Head of caudate nucleus (tissue), 42 donors: ENCODE measurements at places on chromosomes 16 and 17.

GRCh38 chr17:740240-741017 is 8.0 kb downstream of the TLCD3A start:
- peak; percentile 41 for DNase-seq

GRCh38 chr17:17701658-17702057 is 20.4 kb downstream of the RAI1 start:
- no peak for DNase-seq

DNA sequence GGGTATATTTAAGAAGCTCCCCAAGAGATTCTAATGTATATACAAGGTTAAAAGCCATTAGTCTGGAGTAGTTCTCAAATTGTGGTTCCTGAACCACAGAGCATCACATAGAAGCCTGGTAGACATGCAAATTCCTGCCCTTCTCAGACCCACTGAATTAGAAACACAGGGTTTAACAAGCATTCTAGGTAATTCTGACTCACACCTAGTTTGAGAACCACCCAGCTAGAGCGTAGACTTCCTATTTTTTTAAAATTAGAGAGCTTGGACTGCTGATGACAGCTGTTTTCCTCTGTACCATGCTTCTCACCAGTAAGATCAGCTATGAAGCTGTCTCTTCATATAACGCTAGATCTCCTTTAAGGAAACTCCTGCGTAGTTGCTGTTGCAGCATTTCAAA is 50.6 kb downstream of the HS3ST3B1 start:
- no peak for DNase-seq

GRCh38 chr16:82357237-82357636 is 187.2 kb upstream of the MPHOSPH6 start:
- DNase-seq: no peak

GRCh38 chr16:84312783-84313382 is 18.2 kb downstream of the WFDC1 start:
- peak; percentile 62 for DNase-seq

DNA sequence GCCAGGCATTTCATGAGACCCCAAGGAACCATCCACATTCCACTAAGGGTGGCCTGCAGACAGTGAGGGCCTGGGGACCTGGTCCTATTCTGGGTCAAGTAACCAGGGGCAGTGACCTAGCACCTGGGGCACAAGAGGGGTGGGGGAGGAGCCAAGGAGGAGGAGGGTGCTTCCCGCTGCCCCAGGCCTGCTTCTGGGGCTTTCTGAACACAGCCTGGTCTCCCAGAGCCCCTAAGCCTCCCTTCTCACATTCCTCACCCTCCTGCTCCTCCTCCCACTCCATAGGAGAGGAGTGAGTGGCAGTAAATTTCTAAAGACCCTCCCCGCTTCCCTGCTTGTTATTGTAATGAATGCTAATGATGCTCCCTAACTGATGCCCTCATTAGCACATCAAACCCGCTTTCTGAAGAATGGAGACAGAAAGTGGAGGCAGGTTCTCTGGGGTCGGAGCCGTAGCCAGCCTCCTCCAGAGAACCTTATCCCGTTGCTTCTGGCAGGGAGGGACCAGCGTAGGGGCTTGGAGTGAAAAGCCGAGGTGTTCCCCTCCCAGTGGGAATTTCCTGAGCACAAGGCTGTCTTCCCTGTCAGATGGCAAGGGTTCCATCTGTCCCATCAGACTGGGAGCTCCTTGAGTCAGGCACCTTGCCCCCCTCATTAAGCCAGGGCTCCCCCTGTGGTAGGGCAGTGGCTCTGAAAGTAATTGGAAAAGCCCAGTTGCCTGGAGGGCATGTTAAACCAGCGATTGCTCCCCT is 3.7 kb upstream of the SRCIN1 start:
- no peak for DNase-seq

GRCh38 chr16:20319406-20319805 is 7.9 kb downstream of the GP2 start:
- no peak for DNase-seq

DNA sequence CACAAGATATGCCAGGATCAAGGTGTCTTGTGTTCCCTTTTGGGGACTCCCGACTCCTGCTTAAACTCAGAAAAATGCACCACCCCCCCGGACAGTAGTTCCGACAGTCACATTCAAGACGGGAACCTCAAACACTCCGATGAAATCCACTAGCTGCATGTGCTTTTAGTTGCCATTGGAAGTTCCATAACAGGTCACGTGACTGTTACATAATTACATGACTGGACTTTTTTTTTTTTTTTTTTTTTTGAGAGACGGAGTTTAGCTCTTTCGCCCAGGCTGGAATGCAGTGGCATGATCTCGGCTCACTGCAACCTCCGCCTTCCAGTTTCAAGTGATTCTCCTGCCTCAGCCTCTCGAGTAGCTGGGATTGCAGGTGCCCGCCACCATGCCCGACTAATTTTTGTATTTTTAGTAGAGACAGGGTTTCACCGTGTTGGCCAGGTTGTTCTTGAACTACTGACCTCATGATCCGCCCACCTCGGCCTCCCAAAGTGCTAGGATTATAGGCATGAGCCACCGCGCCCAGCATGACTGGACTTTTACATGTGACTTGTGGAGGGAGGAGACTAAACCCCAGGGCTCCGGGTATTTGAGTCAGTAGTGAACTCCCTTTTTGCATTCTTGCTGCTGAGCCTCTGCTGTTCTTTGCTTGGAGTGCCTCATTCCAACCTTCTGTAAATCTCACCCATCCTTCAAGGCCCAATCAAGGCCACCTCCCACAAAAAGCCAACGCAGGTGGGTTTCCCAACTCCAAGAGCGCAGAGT is 1.6 kb downstream of the SIRT7 start:
- no peak for DNase-seq

- DNase-seq: no peak
These were observed 7.1 kb downstream of the ASPA start for GRCh38 chr17:3482852-3483251.

DNA sequence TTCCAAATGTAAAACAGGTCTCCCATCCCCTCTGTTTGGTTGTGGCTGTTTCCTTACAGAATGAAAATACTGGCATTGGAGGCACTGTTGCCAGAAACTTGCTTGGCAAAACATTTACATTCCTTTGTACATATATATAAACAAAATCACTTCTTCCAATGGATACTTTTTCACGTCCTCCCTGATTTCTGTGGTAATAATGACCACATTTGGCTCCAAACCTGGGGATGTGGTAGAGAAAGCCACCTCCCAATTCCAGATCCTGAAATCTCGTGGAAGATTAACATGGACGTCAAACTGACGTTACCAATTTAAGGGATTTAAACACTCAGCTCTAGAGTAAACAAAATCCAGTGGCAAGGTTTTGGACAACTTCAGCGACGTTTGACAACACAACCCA is 370.8 kb upstream of the ZFHX3 start:
- DNase-seq: no peak

GRCh38 chr17:56635641-56636040 is 42.1 kb downstream of the NOG start:
- DNase-seq: no peak

DNA sequence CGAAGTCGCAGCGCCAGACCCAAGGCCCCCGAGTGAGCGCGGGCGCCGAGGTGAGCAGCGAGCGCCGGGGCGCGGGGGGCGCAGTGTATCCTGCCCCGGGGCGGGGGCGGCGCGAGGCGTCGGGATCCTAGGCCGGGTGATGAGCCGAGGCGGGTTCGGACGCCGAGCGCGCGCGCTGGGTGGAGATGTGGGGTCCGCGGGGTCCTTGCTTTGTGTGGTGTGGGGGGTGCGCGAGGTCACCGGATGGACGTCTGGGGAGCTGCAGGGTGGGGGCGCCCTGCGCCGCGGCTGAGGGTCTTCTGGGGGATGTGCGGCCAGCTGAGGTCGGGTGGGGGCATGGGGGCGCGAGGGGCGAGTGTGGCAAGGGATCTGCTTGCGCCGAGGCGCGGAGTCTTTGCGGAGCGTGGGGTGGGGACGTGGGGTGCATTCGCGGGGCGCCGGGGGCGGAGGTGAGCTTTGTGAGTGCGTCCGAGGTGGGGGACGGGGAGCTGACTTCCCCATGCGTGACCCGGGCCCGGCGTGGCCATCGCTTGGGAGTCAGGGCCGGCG is 560 bp downstream of the RAI1 start:
- DNase-seq: peak; percentile 64

- no peak for DNase-seq
These were observed 25.7 kb upstream of the SUPT4H1 start for GRCh38 chr17:58377661-58378060.

DNA sequence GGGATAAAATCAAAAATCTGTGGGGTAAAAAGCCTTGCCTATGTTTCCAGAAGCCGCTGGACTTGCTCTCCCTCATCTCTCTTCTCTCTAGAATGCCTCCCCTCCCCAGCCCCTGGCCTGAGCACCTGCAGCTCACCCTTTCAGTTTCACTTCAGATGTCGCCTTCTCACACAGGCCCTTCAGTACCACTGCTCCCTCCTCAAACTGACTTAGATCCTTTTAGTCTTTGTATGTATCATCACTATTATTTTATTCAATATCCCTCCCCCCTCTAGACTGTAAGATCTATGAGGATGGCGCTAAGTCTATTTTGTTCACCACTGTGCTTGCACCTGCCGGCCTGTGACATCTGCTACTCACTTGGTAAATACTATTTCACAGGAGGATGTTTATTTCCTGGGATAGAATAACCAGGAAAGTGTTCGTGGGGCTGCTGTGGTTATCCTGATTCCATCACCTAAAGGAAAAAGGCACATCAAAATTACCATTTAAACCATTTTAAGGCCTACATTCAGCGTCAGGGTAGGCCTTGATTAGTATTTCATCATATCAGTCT is 122.3 kb downstream of the MRTFB start:
- no peak for DNase-seq

GRCh38 chr16:49837688-49838410 is 18.1 kb downstream of the ZNF423 start:
- no peak for DNase-seq

- DNase-seq: peak; percentile 45
These were observed 45.3 kb downstream of the DDX19A start for GRCh38 chr16:70391881-70392481.

GRCh38 chr16:86319585-86320236 is 190.6 kb upstream of the FOXF1 start:
- no peak for DNase-seq

- DNase-seq: no peak
These were observed 51.4 kb upstream of the WSCD1 start for GRCh38 chr17:6018788-6019187.

DNA sequence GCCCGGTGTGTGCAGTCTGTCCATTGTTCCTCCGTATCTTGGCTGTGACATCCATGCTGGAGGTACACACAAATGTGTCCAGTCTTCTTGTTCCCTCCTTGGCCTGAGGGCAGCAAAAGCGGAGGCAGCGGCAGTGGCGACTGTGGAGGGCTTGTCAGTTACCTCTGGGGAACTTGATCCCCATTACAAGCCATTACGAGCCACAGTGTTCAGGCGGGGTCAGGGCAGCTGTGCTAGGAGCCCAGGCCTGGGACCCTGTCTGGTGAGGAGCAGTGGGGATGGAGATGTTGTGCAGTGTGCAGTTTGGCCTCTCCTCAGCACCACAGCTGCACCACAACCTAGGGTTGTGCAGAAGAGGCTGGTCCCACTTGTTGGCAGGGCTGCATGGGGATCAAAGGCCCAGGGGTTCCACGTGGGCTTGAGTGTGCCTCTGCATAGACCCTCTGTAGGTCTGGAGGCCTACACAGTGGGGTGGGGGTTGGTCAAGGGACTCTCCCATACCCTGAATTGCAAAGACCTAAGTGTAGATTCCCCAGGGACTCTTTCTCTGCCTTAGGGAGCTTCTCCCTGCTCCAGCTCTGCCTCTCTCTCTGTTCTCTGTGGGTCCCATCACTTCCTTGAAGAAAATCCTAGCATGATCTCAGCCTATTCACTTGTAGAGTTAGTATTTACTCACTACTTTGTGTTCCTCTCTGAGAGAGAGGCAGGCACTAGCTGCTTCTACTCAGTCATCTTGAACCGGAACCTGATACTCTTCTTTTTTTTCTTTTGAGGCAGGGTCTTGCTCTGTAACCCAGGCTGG is 58.8 kb downstream of the SLFN11 start:
- no peak for DNase-seq

GRCh38 chr16:49856672-49857330 is 889 bp upstream of the ZNF423 start:
- DNase-seq: peak; percentile 55

GRCh38 chr17:8173056-8173870 is 2.9 kb downstream of the TMEM107 start:
- DNase-seq: peak; percentile 80

DNA sequence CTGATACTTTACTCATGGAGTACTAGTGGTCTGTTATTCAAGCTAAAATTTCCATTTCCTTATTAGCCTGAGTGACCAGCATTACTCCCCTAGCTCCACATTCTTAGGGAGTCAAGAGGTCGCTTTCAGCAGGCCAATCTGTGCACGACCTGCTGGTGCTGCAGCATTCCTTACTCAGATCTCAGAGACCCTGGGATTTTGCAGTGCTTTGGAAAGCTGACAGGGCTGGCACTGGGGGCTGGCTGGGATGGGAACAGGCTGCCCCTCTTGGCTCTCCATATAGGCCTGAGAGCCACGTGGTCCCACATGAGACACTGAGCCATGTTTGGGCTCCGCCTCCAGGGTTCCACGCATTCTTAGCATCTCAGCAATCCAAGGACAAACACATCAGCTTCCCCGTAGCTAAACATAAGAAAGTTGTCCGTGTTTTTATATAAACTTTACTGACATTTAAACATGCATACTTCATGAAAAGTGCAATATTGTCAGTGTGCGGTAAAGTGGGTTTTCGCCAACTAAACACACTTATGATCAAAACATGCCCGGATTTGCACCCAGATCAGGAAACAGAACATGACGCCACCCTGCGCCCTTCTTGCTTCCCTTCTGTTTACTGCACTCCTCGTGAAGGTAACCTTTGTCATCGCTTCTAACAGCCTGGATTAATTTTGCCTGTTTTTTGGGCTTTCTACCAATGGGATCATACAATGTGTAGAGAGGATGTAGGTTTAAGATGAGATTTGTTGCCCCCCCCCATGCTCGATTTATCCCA is 254.5 kb upstream of the CACNG5 start:
- no peak for DNase-seq

DNA sequence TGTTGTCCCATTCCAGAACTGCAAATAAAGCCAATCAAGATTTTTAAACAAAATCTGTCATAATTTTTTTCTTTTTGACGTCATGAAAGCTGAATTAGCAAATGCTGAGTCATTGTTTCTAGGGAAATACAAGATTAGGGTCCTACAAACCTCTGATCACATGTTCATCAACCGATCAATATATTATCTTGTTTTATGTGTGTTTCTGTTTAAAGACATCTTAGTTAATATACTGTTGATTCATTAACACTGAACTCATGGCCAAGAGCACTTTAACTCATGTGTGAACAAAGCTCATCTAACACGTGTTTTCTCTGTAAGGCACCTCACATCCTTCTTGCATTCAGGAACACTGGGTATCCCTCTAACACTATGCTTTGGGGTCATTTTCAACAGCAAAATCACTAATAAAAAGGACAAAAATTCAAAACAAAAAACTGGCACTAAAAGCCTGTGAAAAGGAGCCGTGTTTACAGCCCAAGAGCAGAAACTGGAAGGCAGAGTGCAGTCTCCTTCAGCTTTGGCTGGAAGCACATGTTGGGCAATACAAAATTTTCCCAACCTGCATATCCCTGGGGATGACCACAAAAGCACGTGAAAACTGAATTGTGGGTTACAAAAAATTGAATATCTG is 102.5 kb downstream of the PARN start:
- DNase-seq: no peak
